Ureter (tissue), 1 donor: ENCODE measurements at places on chromosomes 3 and 15. TPM values are rescaled to one million over a fixed set of nuclear protein-coding genes. Genes with fewer than 3 reads are reported as not detected.

Gene OIP5
- not detected for total RNA-seq

Gene GP5
- total RNA-seq = 0.21 TPM

Gene PLSCR2
- total RNA-seq = 2.6 TPM

Gene XCR1
- 0.70 TPM for total RNA-seq

Gene GABRA5
- total RNA-seq = not detected

Gene MAPK6
- 31.9 TPM for total RNA-seq

Gene CRABP1
- total RNA-seq = not detected
